ENCODE measurements at places on chromosomes 3 and 15.
A peak's percentile ranks its signal among the peaks of the same experiment; 100 is the strongest.

DNA sequence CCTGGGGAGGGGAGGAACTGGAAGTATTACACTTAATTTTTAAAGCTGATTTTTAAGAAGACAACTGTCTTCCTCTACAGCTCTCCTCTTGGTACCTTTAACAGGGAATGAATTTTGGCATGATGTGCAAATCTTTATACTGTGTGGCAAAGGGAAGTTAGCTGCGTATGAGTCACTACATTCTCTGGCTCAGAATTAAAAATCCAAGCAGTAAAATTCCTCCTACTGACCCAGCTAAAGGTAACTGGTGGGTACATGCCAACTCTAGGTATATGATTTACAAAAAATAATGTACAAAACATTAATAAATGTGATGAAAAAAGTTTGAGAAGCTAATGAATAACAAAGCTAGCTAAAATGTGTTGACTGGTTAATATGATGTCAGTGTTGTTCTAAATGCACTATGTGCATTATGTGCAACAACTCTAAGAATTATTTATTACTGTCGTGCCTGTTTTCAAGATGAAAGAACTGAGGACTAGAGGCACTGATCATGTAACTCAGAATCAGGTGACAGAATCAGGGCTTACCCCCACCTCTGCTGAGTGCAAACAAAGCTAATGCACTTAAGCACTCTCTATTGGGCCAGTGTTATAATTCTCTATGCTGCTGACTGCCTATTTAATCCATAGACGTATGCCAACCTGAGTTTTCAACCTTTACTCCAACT is 194.7 kb upstream of the CADPS start:
- peak; percentile 8 for DNase-seq

- peak; percentile 30 for DNase-seq
Observed at GRCh38 chr3:6449099-6449498, 411.8 kb upstream of the GRM7 start.

GRCh38 chr15:29750754-29751153 is 71.5 kb downstream of the TJP1 start:
- no peak for DNase-seq

DNA sequence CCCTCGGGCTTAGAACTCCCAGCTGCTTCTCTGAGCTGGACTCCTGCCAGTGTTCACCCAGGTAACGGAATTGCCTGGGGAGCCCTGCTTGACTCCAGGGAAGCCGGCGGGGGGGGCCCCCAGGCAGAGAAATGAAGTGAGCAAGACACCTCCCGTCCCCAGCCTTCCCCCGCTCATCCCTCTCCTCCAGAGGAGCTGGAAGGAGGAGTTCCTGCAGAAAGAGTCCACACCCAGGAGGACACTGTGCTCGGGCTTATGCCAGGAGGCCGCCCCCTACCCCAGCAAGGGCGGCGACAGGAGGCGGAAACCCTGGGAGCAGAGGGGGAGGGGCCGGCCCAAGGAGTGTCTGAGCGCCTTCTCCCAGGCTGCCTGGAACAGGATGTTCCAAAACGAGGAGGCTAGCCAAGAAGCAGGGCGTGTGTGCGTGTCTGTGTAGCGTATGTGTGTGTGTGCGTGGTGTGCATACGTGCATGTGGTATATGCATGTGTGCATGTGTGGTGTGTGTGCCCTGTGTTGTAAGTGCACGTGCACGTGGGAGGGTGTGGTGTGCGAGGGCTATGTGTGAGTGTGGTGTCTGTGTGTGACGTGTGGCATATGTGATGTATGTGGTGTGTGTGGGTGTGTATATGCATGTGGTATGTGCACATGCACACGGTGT is 511.3 kb downstream of the SHQ1 start:
- peak; percentile 29 for DNase-seq

Data from kidney tubule cell (primary cell).